ENCODE measurements at places on chromosomes 4 and X.
A peak's percentile ranks its signal among the peaks of the same experiment; 100 is the strongest.

GRCh38 chr4:184167576-184167975, 50.1 kb downstream of the ENPP6 start:
- DNase-seq, result no peak

- DNase-seq, result no peak
These were observed 4.0 kb upstream of the CDKL2 start for GRCh38 chr4:75634281-75634680.

DNA sequence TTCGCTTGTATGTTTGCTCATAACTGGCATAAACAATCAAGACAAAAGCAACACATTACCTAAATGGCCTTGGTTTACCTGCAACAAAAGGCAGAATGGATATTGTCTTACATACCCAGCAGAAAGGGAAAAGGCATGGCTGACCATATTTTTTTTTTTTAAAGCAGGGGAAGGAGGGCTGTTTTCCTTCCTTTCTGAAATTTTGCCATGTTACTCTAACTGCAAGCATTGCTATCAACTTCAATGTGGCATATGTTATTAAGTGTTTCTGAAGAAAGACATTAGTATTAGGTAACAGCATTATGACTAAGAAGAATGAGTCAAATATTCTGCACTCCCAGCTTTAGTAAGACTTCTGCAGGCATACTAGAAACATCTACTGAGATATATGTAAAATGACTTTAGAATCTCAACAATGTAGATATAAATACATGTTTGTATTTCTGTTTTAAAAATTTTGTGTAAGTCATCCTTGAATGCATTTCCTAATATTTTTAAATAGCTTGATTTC, 512.6 kb upstream of the FAM241A start:
- no peak for DNase-seq

DNA sequence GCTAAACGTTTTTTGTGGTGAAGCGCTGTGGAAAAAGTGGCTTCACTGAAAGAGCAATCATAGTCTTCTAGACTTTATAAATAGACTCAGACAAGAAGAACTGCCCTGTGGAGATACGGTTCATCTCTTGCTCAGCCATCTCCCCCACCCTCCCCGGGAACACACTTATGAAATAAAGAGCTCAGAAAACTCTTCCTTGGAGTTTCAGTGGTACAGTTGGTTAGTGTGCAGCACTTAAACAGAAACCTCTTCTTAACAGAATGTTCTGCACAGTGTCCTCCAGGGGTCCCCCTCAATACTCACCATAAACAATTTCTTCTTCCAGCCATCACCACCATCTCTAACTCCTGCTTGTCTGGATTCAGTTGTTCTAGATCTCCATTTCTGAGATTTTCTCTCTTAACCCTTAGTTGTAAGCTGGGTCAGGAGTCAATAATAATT, 313.0 kb downstream of the ARHGAP10 start:
- DNase-seq, result peak; percentile 33

DNA sequence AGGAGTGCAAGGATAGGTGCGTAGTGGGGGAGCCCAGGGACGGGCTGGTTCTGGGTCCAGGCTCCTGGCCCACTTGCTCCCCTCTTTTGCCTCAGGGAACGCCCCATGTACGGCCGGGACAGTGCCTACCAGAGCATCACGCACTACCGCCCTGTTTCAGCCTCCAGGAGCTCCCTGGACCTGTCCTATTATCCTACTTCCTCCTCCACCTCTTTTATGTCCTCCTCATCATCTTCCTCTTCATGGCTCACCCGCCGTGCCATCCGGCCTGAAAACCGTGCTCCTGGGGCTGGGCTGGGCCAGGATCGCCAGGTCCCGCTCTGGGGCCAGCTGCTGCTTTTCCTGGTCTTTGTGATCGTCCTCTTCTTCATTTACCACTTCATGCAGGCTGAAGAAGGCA, 1.7 kb downstream of the EMD start:
- no peak for DNase-seq

DNA sequence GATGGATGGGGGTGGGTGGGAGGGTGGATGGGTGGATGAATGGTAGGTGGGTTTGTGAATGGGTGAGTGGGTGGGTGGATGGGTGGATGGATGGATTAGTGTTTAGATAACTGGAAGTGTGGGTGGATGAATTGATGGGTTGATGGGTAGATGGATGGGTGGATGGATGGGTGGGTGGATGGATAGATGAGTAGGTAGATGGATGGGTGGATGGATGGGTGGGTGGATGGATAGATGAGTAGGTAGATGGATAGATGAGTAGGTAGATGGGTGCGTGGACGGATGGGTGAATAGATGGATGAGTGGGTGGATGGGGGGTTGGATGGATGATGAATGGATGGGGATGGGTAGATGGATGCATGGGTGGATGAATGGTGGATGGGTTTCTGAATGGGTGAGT, 20.3 kb upstream of the ASMTL start:
- DNase-seq, result no peak

- peak; percentile 17 for DNase-seq
These were observed 164.7 kb downstream of the DCLK2 start for GRCh38 chr4:150242820-150243458.

DNA sequence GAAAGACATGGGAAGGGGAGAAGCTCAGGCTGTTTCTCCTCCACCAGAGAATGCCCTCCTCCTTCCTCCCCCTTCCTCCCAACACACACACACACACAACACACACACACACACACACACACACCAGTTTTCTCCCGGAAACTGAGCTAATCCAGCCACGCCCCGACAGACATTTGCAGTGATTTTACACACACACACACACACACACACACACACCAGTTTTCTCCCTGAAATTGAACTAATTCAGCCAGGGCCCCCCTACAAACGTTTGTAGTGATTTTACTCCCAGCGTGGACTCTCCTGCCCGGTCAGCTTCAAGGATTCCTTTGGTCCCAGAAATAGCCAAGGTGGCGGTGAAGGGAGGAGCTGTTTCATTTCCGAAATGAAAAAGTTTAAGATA, 32.9 kb upstream of the STX18 start:
- DNase-seq, result peak; percentile 50

DNA sequence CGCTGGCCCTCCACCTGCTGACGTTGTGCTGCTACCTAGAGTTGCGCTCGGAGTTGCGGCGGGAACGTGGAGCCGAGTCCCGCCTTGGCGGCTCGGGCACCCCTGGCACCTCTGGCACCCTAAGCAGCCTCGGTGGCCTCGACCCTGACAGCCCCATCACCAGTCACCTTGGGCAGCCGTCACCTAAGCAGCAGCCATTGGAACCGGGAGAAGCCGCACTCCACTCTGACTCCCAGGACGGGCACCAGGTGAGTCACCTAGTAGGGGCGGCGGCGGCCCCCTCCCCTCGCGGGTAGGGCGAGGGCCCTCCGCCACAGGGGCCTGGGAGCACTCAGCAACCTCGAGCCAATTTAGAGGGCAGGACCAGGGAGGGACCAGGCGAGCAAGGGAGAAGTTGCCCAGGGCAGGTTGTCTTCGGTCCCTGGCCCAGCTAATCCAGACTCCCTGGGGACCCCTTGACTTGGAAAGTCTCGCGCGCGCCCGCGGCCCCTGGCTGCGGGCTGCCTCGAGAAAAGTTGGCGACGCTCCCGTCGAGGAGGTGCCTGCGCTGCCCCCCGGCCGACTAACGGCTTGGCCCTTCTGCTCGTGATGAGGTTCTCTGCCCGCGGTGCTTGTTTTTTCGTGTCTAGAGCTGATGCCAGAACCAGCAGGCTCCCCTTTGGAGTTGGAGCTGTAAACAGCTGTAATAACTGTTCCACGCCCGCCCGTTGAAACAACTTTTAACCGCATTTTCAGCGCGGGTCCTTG, 717 bp downstream of the EDA start:
- DNase-seq, result no peak

DNA sequence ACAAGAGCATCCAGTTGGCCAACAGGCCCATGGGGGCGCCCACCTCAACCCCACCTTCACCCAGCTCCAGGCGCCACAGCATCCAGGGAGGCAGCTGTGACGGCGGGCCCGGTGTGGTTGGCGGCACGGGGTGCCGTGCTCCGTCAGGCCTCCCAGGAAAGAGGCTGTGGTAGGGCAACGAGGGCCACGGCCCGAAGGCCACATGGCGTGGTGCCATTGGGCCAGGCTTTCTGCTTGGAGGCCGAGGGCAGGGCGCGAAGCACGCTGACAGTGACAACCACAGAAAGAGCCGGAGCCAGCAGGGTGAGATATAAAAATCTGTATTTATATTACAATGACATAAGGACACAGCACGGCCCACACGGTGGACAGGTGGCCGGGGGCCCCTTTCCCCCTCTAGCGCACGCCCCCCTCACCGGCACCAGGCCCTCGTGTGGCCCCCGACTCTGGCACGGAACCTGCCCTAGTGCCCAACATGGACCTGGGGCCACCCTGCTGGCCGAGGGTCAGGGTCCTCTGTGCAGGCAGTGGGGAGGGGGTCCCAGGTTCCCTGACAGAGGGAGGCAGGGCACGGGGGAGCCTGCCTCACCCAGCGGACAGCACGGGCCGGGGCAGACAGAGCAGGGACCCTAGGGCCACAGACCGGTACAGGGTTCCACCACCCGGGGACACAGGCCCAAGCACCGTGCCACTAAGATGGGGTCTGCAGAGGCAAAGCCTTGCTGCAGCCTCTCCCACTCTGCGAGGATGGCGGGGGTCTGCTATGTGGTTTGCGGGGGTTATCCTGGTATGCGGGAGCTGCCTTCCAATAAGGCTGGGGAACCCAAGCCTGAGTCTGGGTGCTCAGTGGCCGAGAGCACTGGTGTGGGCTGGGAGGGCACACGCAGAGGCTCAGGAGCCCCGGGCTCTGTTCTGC, 5.5 kb upstream of the HAUS3 start:
- DNase-seq, result no peak

- DNase-seq, result no peak
These were observed 45.0 kb downstream of the SLC9A7 start for GRCh38 chrX:46713672-46714490.
